NCI-H2107 (cell line): ENCODE measurements at places on chromosomes 6 and 20.

GRCh38 chr20:59105581-59105980 is 58.0 kb upstream of the ZNF831 start:
- no peak for DNase-seq

- DNase-seq = peak; percentile 29
Observed at GRCh38 chr20:23340524-23340923, 10.1 kb upstream of the NXT1 start.

DNA sequence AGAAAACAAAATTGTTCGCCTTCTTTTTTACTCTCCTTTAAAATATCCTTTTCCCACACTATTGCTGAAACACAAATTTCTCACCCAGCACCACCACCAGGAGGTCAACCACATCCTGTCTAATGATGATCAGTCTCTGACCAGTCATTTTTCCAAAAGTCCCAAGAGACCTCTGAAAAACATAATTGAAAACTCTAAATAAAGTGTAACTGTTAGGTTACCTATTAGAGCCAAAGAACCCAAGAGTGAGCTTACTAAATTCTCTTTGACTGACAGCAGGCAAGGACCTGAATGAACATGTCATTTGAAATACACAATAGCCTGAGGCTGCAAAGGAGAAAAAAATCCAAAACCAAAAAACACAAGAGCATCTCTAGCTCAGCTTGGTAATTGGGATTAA is 735.4 kb downstream of the CBLN4 start:
- DNase-seq = no peak

DNA sequence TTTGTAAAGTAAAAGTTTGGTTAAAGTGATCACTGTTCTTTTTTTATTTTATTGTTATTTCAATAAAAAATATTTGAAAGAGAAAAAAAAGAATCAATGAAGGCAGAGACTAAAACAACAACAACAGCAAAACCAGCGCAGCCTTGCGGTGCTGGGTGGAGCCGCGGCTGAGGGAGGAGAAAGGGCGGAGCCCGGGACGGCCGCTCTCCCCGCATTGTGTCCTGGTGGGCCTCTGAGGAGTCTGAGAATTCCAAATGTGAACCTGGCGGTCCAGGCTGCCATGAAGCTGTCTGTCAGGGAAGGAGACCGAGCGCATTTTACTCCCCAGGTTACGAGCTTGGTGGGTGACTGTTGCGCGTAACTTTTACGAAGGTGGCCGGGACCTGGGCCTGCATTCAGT is 43.2 kb downstream of the TMEM242 start:
- no peak for DNase-seq

DNA sequence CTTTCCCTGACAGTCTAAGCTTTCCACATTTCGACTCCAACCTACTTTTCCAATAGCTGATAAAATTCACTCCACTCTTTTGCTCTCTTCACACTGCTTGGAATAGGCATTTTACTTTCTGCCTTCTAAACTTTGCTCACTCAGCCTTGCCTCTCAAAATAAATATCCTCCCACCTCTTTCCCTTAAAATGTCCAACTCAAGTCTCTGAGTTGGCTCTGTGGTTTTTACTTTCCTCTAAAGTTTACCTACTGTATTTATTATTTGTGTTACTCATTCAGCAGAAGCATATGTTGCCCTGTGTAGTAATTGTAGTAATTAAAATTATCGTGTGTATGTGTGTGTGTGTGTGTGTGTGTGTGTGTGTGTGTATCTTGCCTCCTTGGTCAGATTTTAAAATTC is 20.0 kb upstream of the CDYL start:
- DNase-seq = no peak

DNA sequence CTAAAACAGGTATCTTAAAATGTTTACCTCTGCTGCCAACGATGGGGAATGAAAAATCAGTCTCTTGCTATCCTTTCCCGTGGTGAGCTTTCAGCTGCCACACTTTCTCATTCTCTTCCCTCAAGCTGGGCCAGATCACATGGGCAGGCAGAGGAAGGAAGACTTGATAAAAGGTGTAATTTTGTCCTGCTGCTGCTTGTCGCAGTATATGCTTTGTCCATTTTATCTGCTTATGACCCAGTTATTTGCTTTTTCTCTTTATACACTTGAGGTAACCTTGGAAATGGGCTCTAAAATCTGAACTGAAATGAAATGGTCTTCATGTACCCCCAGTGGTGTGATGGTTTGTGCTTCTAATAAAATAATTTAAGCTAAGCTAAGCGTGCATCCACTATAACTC is 695.9 kb upstream of the FLRT3 start:
- DNase-seq = no peak

GRCh38 chr6:162917506-162917905 is 189.7 kb downstream of the PACRG start:
- DNase-seq = no peak

GRCh38 chr6:134041093-134041492 is 11.3 kb downstream of the SLC2A12 start:
- no peak for DNase-seq

GRCh38 chr20:34049389-34049788 is 55.7 kb downstream of the RALY start:
- DNase-seq = no peak

GRCh38 chr20:64154590-64155257 is 9.5 kb upstream of the MYT1 start:
- DNase-seq = no peak

GRCh38 chr6:22878324-22878701 is 308.9 kb downstream of the HDGFL1 start:
- DNase-seq = no peak
